ENCODE measurements at places on chromosomes 13 and 19. TPM values are rescaled to one million over a fixed set of nuclear protein-coding genes. Genes with fewer than 3 reads are reported as not detected.
A peak's percentile ranks its signal among the peaks of the same experiment; 100 is the strongest.

DNA sequence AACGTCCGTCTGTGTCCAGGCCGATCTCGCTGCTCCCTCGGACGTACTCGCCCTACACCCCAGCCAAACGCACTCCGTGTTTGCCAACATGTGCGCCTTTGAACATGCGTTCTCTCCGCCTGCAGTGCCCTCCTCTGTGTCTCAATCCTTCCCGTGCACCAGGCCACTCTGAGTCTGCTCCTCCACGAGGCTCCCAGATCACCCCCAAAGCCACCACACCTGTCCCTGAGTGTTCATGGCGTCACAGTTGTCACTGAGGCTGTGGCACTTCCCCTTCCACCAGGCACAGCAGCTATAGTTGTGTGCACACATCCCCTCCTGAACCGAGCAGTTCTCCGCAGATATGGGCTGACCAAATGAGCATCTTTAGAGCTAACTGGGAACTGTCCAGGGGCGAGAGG is 35.6 kb downstream of the RASA3 start:
- DNase-seq: no peak

DNA sequence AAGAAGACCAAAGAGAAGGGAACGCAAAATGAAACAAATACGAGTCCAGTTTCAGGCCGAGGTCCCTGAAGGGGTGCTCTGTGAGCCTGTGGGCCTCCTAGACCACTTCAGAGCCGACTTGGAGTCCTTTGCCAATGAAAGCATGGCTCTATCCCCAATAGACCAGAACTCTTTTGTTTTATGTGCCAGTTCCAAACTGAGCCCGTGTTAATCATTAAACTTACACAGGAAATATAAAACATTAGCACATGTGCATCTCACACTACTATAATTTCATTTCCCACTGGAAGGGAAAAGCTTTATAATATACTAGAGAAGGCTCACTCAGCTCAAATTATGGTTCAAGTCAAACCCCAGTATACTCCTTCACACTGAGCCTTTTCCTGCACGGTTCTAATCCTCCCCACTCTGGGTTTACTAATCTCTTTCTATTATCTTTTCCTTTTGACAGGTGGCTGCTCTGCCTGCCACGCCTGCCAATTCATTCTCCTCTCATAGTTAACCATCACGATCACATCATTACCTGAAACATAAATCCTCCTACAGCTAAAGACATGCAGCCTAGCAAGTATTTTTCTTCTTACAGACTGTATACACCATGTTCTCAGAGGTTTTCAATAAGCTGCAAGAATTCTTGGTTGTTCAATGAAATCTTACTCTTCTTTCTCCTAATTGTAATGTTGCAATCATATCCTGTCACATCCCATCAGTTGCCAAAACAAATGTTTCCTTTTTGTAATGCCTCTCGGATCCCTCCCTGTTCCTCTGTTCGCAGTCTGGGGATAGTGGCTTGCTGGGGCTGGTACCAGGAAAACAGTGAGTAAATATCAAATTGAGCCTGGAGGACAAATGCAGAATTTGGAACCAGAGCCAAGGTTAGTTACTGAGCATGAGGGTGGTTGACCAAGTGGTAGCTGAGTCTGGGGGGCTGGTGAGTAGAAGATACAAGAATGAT is 18.8 kb upstream of the WASF3 start:
- no peak for DNase-seq

- DNase-seq: no peak
Observed at GRCh38 chr19:5738423-5738822, 18.0 kb downstream of the CATSPERD start.

The DIRAS1 gene
- total RNA-seq: 201 TPM

The ADGRE3 gene
- total RNA-seq: not detected

DNA sequence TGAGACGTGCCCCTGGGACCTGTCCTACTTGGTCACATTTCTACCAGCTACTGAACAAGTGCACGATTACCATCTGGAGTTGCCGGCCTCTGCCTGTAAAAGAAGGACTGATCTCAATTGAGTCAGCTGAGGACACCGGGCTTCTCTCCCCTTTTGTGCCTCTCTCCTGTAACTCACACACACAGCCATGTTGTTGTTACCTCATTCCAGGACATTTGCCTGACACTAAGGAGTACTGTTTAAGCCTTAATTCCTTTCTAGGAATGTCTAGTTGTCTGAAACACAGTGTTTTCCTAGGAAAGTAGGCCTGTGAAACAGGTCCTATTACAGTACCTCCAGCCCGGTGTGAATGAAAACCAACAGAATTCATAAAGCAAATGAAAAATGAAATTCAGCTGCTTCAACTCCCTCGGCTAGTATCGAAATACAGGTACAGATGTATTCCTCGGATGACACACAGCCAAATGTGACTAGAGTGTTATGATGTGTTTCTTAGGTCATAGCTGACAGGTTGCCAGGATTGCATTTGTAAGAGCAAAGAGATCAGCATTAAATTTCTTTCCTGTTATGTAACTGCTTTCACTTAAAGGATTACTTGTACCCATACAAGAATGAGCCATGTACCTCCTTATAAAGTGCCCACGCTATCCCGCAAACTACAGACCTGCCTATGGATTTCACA is 152.0 kb upstream of the IRS2 start:
- DNase-seq: no peak

- no peak for DNase-seq
Observed at GRCh38 chr13:29175250-29175873, 355.2 kb downstream of the MTUS2 start.

GRCh38 chr19:34075661-34076091 is 96.6 kb upstream of the LSM14A start:
- DNase-seq: no peak

DNA sequence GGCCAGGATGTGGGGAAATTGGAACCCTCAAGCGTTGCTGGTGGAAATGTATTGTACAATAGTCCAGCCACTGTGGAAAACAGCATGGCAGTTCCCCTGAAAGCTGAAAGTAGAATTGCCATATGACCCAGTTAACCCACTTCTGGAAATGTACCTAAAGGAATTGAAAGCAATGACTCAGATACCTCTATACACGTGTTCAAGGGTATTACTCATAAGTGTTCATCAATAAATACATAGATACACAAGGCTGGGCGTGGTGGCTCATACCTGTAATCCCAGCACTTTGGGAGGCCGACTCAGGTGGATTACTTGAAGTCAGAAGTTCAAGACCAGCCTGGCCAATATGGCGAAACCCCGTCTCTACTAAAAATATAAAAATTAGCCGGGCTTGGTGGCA is 71.9 kb upstream of the IRS2 start:
- no peak for DNase-seq

GRCh38 chr13:30871588-30872275 is 34.3 kb upstream of the MEDAG start:
- DNase-seq: no peak

The LILRB4 gene
- total RNA-seq: 2.0 TPM

- no peak for DNase-seq
Observed at GRCh38 chr13:73335210-73335609, 276.4 kb downstream of the KLF5 start.

The SYNGR4 gene
- not detected for total RNA-seq

DNA sequence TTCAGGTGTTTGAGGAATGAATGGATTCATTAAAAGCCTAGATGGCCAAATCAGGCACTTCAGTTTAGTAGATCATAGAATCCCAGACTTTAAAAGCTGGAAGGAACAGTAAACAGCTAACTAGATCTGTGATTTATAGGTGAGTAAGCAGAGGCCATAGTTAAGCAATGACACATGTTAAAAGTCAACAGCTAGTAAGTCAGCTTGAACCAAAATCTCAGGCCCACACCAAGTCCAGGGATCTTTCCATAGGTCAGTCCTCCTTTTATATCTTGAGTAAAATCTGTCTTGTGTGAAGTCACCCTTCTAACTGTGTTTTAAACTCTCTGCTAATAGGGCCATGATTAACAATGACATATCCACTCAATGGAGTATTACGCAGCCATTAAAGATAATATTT is 275.5 kb upstream of the SOX21 start:
- no peak for DNase-seq

DNA sequence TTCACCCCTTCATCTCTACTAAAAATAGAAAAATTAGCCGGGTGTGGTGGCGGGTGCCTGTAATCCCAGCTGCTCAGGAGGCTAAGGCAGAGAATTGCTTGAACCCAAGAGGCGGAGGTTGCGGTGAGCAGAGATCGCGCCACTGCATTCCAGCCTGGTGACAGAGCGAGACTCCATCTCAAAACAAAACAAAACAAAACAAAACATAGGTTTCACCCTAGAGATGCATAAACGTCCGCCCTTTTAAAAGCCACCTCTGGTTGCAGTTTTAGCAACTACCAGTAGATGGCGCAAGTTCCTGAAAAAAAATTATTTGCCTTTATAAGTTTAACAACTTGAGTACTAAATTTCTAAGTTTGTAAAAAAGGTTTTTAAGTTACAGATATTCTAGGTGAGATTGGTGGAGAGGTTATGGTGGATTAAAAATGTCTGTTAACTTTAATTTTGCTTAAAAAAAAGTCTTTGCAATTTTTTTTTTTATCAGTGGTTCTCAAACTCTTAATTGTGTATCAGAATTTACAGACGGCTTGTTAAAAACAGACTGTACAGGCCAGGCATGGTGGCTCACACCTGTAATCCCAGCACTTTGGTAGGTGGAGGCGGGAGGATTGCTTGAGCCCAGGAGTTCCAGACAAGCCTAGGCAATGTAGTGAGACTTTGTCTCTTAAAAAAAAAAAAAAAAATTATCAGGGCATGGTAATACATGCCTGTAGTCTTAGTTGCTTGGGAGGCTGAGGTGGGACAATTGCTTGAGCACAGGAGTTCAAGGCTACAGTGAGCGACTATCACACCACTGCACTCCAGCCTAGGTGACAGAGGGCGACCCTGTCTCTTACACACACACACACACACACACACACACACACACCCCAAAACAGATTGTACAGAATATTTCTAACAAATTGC is 42.1 kb downstream of the NAA16 start:
- DNase-seq: peak; percentile 13

The POGLUT2 gene
- total RNA-seq: 3.1 TPM

GRCh38 chr19:29504454-29504853 is 21.3 kb upstream of the VSTM2B start:
- no peak for DNase-seq
